ENCODE measurements at places on chromosomes 4 and X. TPM values are rescaled to one million over a fixed set of nuclear protein-coding genes. Genes with fewer than 3 reads are reported as not detected.

GRCh38 chr4:1862961-1863296 is 7.0 kb upstream of the LETM1 start:
- DNase-seq: no peak

Gene DKK2
- 1.2 TPM for polyA plus RNA-seq

Gene PLXNB3
- 1.1 TPM for polyA plus RNA-seq

GRCh38 chrX:71638409-71638808 is 20.1 kb upstream of the CXCR3 start:
- no peak for DNase-seq

- no peak for DNase-seq
Measured at GRCh38 chrX:106302304-106302703, 134.2 kb downstream of the PWWP3B start.
